ENCODE measurements at places on chromosomes 2 and 18.

DNA sequence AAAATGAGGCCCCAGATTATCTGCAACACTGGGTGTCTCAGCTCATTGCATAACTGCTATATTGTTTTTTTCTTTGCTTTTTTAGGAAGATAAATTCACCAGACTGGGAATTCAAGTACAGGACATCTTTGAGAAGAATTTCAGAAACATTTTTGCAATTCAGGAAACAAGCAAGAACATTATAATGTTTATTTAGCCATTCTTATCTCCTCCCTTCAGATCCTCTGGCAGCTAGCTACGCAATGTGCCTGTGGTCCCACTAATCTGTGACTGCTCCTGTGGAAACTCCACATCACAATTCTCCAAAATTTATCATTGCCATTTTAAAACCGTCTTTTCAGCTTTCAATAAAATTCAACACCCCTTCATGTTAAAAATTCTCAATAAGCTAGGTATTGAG lies 126.8 kb downstream of the SP100 start:
- no peak for DNase-seq

- no peak for DNase-seq
Observed at GRCh38 chr2:58407487-58407886, 166.4 kb upstream of the FANCL start.

DNA sequence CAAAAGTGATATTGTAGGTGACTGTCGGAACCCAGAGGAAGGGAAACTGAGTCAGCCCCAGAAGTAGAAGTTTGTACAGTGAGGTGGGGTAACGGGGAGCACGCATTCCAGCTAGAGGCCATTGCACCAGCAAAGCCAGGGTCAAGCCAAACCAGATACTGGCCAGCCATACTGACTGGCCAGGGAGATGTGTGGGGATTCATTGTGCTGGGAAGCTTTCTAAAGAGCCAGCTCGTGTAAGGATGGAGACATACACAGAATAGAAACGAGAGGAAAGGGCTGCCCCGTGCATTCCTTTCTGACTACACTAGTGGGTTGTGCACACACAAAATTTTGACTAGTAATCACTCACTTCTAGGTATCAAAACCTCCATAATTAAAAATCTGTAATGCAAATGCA lies 175.3 kb upstream of the PID1 start:
- no peak for DNase-seq

DNA sequence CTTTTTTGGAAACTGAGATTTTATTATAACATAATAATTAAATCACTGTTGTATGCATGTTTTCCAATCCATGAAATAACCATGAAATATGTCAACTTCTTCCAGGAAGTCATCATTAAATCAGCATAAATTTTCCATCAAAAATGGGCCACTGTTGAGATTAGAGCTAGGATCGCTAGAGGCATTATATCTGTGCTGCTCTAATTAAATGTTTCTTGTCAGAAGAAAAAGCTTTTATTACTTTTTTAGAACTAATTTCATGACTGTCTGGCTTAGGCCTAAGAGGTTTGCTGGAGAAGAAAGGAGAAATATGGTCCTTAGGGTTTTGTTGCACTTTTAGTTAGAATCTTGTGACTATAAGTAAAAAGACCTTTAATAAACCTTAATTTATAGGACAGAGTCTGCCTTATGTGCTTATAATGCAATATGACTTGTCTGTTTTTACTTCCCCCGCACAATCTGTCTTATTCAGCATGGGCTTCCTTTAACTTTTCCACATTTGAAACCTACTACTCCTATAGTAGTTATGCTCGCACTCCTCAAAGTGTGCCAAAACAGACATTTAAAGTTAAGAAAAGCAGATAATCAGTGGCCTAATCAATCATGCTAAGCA lies 363.4 kb upstream of the GCFC2 start:
- no peak for DNase-seq

DNA sequence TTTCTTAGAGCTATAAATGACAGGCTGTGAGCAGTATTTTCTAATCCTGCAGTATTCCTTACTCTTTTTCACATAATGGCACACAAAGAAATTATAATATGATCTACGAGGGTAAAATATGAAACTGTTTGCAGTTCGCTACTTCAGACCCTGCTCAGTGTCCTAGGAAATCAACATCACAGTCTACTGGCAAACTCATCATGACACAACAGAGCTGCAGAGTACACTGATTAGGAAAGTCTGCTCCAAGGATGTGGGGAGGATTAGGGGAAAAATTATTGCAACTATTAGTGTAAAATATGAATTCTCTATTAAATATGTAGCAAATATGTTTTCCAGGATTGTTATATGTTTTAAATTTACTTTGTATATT lies 149.2 kb upstream of the REG3G start:
- no peak for DNase-seq

DNA sequence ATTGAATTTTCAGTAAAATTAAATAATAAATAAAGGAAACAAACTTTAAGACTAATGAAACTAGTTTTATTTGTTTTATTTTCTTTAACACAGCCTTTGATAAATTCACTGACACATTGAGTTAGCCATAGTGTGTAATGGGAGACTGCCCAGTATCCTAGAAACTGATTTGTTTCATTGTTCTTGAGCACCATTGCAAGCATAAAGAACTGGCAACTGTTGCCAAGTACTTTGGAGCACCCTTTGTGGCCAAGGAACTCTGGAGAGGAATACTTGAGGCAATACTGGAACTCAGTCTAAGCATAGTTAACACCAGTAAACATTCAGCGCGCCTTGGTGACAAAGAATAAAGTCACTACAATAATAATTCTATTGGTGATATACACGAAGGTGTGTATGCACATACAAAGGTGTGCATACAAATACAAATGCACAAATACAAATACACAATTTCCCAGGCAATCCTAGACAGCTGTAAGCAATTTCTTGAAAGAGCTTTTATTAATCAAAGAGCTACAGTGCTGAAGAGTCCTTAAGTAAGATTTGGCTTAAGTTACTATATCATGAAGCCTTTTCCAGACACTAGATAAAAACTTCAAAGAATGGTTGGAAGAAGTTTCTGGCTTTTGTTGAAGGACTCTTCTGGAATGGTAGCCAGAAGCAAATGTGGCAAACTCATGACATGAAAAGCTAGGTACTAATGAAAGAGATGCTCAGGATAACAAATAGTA lies 1371.2 kb downstream of the LRP1B start:
- no peak for DNase-seq

GRCh38 chr2:38274286-38275276 lies 102.5 kb downstream of the ATL2 start:
- no peak for DNase-seq
